ENCODE measurements at places on chromosomes 6 and 20.

GRCh38 chr20:16005021-16005914, 568.0 kb downstream of the KIF16B start:
- DNase-seq = no peak

GRCh38 chr6:71079677-71080076, 122.8 kb upstream of the B3GAT2 start:
- DNase-seq = no peak

GRCh38 chr6:146420255-146420654, 123.4 kb upstream of the RAB32 start:
- DNase-seq = no peak

- DNase-seq = no peak
These were observed 23.0 kb downstream of the ZNF217 start for GRCh38 chr20:53570446-53571276.

GRCh38 chr20:62652894-62653305, 10.6 kb downstream of the SLCO4A1 start:
- no peak for DNase-seq

DNA sequence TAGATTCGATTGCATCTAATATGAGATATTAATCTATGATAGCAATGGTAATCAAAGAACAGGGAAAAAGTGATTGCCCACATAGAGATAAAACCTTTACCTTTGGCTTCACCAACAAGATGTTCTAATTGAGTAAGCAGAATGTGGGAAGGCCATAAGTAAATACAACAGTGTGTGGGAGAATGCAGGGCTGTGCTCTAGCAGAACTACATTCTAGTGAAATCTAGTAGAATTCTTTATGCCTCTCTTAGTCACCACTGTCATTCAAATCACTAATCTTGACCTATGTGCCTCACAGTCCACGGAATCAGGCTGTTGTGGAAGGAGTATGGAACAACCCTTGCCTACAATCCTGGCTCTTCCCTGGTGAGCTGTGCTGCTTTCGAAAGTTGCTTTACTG, 30.4 kb upstream of the MCM9 start:
- no peak for DNase-seq

DNA sequence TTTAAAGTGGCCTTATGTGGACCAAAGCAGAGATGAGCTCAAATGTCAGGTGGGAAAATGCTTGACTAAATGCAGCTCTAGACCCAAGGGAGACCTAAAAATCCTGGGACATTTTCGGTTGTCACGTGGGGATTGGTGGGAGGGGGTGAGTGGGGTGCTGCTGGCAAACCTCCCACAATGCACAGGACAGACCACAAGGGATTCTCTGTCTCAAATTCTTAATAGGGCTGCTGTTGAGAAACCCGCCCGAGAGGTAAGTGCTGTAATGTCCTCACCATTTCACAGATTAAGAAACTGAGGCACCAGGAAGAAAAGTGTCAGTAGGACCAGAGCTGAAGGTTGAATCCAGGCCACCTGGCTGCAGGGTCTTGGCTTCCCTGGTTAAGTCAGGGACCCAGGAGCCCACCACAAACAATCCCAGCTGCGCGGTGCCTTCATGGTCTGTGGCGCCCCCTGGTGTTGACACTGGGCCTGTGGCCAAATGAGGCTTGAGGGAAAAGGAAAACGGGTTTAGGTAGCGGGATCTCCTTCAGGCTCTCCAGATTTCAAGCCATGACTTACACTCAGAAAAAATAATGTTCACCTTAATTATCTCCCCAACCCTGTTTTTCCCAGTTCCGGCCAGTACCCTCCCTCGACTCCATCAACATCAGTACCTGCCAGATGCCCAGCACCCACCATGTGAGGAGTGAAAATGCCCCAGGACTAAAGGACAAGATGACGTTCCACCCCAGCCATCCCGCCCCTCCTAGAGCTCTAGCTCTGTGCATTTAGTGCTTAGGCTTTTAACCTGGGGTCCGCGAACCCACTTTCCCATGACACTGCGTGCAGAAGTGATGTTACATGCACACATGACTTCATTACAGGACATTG, 7.2 kb downstream of the HLA-G start:
- peak; percentile 6 for DNase-seq

GRCh38 chr6:13372688-13373487, 44.6 kb upstream of the TBC1D7 start:
- no peak for DNase-seq

- no peak for DNase-seq
These were observed 425.5 kb downstream of the TENT5A start for GRCh38 chr6:81326881-81327561.

DNA sequence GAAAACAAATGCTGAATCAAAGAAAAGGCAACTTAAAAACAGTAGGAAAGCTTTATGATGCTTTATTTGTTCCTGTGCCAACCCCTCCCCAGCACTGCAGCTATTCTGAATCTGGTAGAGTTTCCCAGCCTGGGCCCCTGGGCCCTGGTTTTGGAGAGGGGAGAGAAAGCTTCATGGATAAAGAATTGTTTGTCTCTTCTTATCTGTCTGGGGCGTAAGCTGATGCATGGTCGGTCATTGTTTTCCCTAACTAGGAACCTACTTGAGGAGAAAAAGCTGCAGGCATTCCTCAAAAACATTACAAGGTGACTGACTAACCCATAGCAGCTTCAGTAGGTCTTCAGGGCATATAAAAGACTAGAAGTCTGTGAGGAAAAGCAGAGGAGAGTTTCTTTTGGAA, 758.1 kb upstream of the EPHA7 start:
- DNase-seq = peak; percentile 5

DNA sequence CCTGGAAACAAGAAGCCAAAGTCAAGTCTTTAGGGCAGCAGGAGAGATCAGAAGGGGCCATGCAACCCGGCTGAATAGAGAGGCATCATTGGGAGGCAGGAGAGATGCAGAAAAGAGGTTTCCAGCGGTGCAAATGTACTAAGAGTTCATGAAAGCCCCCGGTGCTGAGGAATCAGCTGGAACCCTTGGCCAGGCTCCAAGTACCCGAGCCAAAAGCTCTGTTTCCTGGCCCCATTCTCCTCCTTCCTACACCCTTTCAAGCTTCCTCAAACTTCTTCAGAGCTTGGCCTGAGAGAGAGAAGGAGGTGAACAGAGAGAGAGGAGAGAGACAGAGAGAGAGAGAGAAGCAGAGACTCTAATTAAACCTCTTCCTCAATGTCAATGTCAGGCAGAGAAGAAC, 433.5 kb downstream of the PRKN start:
- DNase-seq = no peak

- no peak for DNase-seq
These were observed 8.1 kb upstream of the TOX2 start for GRCh38 chr20:43906505-43907034.

DNA sequence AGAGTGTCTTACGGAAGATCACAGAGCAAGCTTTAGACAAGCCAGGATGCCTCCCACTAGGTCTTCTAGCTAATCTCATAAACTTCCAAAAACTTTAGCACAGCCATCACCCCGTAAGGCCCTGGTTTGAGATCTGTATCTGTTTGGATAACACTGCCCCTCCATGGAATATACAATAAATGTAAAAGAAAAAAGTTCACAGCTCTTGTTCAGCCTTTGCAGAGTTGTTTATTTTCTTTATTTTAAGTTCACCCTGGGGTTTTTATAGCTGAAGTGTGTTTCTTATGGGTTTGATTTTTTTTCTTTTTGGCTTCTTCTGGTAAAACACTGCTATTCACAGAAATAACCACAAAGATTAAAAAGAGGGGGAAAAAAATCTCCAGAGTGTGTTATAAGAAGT, 125.6 kb downstream of the EYA2 start:
- DNase-seq = no peak

GRCh38 chr6:47524136-47524845, 46.7 kb downstream of the CD2AP start:
- DNase-seq = no peak

DNA sequence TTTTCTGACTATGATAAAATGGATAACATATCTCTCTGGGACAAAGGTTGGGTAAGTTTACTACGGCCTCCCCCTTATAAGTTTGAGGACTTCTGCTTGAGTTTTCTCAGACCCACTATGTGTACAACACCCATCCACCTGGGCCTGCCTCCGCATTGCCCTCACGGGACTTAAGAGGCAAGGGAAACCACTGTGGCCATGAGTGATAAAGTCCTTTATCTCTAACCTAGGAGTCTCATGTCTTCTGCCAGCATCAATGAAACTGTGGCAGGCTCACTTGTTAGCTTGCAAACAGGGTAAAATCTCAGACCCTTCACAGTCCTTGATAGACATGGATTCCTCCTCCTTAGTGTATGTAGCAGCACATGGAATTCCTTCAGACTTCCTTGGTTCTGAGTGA, 173.4 kb upstream of the MYLIP start:
- no peak for DNase-seq

DNA sequence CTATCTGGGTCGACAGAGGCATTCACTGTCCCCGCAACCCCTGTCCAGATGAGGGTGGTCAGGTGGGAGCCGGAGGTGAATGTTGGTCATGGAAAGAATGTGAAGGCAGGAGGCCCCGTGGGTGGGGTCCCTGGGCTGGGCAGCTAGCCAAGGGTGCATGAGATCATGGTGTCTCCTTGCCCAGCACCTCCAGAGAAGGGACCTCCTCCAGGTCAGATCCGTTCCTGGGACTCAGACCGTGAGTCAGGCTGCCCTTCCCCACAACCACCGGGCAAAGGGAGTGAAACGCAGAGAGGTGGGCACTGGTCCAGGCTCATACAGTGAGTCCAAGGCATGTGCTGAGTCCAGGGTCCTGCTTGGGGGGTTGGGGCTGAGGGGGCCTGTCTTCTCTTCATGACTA, 3.5 kb downstream of the FOXS1 start:
- DNase-seq = no peak

DNA sequence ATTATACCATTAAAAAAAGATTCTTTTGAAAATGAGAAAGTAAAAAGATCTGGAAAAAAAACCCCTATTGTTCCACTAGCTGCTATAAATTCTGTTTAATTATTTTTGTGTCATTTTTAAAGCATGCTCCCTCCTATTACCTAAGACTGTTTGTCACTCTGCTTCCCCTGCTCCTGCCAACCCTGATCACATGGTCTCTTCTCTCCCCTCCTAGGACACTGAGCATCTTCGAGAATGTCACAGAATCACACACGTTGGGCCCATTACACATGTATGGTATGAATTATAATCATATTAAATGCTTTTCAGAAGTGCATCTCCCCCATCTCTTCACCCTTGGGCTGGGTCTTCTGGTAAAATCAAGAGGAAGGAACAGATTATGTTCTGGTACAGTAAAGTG, 6.2 kb downstream of the SNAP91 start:
- no peak for DNase-seq

GRCh38 chr20:33791959-33792597, 19.1 kb upstream of the CHMP4B start:
- no peak for DNase-seq

DNA sequence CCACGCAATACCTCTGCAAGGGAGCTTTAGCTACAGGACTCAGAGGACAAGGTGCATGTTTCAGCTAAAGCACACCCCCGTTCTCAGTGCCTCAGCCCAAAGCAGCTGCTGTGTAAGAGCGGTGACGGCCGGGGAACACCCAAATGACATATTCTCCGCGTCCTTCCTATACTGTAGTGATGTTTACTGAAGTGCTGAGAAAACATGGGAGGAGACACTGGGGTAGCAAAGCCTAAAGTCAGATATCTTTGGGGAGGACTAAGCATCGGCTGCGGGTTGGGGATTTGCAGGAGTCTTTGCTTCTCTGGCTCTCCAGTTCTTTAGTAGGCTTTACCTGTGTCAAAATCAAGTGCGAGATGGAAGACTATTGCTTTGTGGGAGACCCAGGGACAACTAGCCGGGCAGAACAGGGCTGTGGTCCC, 1.7 kb downstream of the SLC22A23 start:
- DNase-seq = peak; percentile 50

DNA sequence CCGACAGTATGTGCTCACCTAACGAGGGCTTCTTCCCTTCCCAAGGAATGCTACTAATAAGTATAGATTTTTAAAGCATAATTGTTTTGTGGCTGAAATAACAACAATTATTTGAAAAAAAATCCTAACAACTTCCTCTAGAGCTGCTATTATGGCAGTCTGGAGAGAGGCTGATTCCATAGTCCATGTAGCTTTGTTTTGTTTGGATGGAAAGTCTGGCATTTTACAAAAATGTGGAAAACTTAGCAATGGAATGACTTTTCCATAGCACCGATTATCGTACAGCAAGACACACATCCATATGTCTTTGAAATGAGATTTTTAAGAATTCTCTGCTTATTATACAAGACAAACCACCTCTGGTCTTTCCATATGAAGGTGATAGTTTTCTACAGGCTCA, 252.4 kb upstream of the TAB2 start:
- DNase-seq = no peak

DNA sequence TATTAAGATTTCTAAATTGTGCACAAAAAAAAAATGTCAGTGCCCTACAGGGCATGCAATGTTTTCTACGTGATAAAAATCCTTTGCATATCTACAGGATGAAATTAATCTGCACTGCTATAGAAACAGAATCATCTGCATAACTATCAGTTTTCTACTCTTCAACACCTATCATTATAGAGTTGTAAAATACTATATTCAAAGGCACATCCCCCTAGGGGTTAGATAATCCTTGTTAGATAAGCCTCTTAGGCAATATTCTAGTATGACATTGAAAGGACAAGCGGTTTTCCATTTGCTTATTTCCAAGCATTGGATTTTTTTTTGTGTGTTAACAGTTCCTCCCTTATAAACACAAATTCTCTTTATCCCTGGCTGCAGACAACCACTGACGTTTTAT, 98.7 kb upstream of the LAMA2 start:
- DNase-seq = no peak

DNA sequence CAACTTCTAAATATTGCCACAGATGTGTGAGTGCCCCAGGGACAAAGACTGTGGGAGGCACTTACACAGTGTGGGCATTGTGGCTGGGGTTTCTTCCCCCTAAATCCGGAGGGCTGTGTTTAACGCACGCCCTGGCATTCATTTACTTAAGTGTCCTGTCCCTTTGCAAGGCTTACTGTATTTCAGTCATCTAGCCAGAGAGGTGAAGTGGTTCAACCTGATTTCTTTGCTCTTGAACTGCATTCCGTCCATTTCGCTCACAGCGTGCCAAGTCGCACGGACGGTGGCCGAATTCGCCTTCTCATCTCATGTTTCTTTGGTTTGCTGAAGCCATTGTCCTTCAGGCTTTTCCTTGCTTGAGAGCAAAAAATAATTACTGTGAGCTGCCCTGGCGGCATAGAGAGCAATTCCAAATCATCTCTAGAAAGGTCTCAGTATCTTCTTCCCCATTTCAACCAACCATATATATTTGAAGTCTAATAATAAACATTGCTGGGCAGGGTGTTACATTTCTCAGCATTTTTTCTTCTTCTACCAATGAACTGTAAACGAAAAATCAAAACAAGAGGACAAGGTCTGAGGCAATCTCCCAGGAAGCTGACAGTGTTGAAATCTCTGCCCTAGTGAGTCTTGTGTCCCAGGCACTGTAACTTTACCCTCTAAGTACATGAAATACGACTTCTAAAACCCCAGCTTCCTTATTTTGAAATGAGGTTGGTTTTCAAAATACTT, 16.9 kb downstream of the SYTL3 start:
- peak; percentile 81 for DNase-seq

All from pons (tissue), 1 donor.